ENCODE measurements at places on chromosomes 11 and 22.

- no peak for DNase-seq
Observed at GRCh38 chr22:42883121-42883520, 26.0 kb upstream of the ARFGAP3 start.

- DNase-seq: no peak
Observed at GRCh38 chr11:110065189-110065588, 28.0 kb upstream of the ZC3H12C start.

DNA sequence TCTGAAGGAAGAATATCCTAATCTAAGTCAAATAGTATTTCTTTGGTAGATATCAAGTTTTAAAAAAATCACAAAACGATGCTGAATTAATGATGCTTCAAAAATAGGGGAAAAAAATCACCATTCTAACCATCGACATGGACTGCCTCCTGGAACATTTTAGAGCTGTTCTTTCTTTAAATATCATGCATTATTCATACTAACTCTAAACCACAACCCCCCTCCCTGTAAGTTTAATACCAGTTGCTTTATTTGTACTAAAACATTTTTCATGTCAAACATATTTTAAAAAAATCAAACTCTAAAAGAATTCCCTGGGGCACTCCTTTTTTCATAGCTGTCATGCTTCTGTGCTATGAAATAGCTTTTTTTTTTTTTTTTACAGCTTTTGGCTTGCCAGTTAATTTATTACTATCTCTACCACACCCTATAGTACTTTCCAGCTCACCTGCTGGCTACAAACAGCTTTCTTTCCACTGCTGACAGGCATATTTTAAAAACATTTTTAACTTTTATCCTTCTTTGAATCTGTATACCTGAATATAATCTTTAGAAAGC, 256.9 kb downstream of the SOX6 start:
- DNase-seq: no peak

GRCh38 chr22:24482575-24482974, 12.6 kb upstream of the UPB1 start:
- no peak for DNase-seq

- DNase-seq: no peak
Observed at GRCh38 chr11:66958956-66959274, 732 bp upstream of the PC start.

Data from stimulated activated CD8-positive, alpha-beta memory T cell treated with anti-CD3 and anti-CD28 coated beads, Interleukin-7, amount 100 ng/mL, for 1 hour (primary cell).